Activated gamma-delta T cell treated with anti-CD3 and anti-CD28 coated beads, Interleukin-2, amount 50 U/mL, for 16 hours (primary cell): ENCODE measurements at places on chromosomes 4 and X.

DNA sequence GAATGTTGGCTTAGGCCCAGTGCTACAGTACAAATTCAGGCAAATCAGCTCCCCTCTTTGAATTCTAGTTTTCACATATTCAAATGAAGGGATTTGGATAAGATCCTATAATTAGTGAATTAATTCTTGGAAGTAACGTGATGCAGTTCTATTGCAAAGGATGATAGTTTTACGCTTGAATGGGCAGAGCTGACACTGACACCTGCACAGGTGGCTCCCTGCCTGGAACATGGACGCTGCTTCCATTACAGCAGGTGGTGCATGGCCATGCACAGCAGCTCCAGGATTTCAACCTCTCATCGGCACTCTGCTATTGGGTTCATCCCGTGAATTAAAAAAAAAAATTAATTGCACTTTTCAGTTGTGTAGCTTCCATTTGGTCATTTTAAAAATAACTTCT lies 28.4 kb upstream of the RPS6KA6 start:
- no peak for DNase-seq

- no peak for DNase-seq
Observed at GRCh38 chr4:153570228-153570973, 104.2 kb downstream of the TMEM131L start.

DNA sequence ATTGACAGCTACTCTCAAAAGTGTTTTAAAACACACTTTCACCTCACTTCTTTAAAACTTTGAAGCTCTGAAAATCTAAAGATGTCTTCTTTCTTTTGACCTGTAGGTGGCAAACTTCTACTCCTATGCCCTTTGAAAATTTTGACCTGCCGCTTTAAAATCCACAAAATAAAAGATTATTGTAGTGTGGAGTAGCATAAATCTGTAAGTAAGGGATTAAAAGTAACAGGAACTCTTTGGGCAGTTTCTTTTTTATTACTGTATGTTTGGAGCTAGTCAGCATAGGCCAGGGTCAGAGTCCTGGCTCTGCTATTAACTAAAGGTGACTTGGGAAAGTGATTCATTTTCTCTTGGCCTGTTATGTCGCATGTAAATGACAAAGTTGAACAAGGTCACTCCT lies 25.5 kb downstream of the BBS12 start:
- no peak for DNase-seq

GRCh38 chrX:110417128-110417527 lies 58.5 kb downstream of the RTL9 start:
- DNase-seq, result no peak

GRCh38 chr4:79907001-79907400 lies 166.0 kb downstream of the ANTXR2 start:
- no peak for DNase-seq

DNA sequence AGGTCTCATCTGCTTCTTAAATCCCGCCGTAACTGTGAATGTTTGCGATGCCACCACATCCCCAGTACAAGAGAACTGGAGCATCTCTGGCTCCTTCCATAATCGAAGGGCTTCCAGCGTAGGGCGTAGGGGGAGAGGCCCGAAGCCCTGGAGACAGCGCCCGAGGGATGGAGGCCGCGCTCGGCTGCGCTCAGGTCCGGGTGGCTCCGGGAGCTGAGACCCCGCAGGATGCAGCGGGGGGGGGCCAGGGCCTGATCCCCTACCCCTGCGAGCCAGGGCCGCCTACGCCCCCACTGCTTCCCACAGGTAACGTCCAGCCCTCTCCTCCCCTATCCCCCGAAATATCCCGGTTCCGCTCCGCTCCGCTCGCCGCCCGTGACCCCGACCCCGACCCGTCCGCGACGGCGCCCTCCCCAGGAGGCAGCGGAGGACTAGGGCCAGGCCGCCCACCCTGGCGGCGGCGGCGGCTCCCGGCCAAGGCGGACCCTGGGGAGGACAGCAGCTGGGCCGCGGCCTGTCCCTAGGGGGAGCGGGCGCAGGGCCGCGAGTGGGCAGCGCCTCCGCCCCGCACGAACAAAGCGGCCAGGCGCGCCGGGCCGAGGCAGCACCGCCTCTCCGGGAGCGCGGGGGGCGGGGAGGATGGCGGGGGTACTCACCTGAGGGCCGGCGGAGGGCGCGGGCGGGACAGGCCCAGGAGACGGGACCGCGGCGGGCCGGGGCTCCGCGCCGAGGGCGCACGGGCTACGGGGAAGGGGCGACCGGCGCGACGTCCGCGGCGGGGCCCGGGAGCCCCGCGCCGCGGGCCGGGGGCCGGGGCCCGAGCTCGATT lies 723 bp downstream of the WDFY3 start:
- no peak for DNase-seq

DNA sequence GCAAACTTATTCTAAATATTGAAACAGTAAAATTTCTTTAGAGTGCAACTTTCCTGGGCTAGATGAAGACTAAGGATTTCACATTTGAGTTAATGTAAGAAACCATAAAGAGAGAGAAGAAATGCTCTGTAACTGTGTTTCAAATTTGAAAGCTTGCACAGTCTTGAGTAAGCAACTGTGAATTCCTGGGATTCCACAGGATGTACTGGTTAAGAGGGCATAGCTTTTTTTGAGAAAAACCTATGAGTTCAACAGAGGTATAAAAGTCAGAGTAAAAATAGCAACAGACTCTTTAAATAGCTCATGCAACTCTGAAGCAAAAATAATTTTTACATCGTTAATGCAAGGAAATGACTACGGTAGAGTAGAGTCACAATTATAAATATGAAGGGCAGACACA lies 25.5 kb downstream of the ZNF330 start:
- no peak for DNase-seq

DNA sequence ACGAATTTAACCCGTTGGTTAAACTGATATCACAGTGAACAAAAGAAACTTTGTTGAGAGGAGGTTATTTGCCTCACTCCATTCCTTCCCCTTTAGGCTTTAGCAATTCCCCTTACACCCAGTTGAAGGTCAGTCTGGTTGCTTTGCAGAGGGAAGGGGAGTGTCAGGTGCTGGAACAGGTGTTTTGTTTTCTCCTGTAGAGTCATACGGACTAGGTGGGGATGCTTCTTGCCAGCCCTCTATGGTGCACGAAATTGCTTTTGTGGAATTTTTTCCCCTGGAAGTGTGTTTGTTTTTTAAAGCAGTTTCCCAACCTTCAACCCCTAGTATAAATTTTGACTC lies 33.1 kb downstream of the DLG3 start:
- DNase-seq, result no peak

- no peak for DNase-seq
Observed at GRCh38 chr4:141309874-141310273, 89.2 kb downstream of the ZNF330 start.

- DNase-seq, result no peak
Observed at GRCh38 chr4:139556724-139557555, 921 bp upstream of the SETD7 start.

DNA sequence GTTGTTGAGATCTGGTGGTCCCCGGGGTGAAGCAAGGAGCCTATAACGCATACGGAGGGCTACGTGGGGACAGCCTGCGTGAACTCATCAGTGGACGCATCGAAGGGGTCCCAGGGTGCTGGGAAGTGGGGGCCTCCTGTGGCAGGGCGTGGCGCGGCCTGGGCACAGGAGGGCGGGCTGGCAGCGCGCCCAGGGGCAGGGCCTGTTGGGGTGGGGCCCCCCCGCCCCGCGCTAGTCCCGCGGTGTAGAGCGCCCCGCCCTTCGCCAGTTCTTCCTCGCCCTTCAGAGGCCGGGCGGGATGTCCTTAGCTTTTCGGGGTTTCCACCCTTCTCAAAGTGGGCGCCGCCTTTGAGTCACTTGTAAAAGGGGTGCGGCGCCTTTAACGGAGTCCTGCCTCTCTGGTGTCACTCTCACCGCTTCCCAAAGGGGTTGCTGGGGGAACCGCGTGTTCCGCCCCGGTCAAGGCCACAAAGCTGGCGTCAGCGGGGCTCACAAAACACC lies 632 bp downstream of the PLP2 start:
- DNase-seq, result peak; percentile 27

- no peak for DNase-seq
Observed at GRCh38 chrX:148615491-148615890, 115.1 kb downstream of the AFF2 start.

DNA sequence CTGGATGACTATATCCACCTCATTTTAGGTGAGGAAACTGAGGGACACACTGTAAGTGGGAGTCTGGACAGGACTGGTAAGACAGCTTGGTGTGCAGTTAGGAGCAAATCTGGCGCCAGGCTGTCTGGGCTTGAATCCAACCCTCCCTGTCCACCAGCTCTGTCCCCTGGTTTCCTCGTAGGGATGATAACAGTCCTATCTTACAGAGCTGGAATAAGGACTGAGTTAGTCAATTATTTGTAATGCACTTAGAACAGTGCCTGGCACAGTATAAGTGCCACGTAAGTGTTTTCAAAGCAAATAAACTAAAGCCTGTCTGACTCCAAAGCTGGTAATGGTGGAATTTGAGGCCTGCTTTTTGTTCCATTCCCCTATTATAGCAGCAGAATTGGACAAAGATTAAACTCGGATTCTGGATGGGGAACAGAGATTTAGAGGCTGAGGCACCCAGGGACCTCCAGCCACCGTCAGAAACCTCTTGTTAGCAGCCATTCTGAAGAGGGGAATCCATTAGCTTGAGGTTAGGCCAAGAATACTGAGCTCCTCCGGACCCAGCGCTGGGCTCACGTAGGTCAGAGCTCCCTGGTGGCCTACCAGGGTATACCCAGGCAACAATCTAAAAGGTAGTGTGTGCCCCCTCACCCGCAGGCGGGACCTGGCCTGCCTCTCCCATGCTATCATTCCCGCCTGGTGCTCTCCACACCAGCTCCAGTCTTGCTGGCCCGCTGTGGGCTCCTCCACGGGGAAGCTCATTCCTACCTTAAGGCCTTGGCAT lies 102.1 kb downstream of the UCHL1 start:
- DNase-seq, result no peak

GRCh38 chr4:83568062-83568461 lies 32.2 kb downstream of the GPAT3 start:
- DNase-seq, result no peak

- DNase-seq, result no peak
Observed at GRCh38 chr4:153834901-153835300, 46.0 kb upstream of the SFRP2 start.

DNA sequence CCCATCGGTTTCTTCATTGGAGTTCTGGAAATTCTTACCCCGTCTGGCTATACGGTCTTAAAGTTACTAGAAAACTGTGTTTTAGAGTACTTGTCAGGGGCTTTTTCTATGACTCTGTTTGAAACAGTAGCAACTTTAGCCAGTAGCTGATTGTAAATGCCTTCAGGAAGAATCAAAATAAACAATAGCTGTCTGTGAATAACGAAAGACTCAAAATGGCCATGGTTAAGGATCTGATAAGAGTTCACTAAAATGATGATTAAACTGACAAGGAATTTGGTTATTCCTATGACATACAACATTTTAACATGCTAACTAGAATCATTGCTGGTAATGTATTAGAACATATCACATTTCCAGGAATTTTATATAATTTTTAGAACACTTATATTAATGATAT lies 191.0 kb downstream of the EVC2 start:
- DNase-seq, result no peak

- DNase-seq, result no peak
Observed at GRCh38 chr4:182847576-182848450, 69.4 kb downstream of the DCTD start.

- no peak for DNase-seq
Observed at GRCh38 chrX:53992589-53992988, 51.7 kb downstream of the PHF8 start.

DNA sequence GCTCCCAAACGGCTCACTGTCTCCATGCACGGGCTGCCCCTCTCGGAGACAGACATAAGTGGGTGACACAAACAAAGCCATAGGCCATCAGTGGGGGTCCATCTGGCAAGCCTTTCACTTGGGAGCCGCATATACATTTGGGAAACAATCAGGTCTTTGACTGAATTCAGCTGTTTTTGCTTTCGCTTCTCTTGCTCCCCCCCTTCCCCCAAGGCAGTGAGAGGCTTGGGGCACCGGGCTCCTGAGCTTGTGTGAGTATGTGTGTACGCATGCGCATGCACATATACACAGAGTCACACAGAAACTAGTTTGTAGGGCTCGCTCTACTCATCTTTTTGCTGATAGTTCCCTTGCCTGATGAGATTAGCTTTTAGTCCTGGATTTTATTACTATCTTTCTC lies 284.4 kb downstream of the AFF2 start:
- no peak for DNase-seq

GRCh38 chrX:21757960-21758359 lies at the start of gene SMPX:
Gene SMPX (minus strand): TSS chrX:21758116. CDS start chrX:21754290, 3,826 bp downstream.
- no peak for DNase-seq

DNA sequence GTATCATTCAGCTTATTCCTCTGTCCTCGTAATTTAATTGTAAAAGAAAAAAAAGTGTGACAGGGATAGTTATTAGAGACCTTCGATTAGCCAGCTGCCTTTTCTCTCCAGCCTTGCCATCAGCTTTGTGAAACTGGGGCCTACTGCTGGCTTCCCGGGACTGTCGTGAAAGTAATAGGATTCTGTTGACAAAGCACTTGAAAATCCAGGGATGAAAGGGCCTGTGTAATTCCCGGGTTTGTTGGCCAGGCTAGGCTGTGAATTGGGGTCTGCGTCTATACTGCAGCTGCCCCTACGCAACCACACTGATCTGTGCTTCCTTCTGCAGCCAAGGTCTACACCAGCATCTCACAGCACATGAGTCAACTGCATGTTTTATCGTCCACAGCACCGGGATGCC lies 120.4 kb upstream of the SCML1 start:
- no peak for DNase-seq

GRCh38 chrX:22060415-22061280 lies 28.5 kb downstream of the PHEX start:
- no peak for DNase-seq

DNA sequence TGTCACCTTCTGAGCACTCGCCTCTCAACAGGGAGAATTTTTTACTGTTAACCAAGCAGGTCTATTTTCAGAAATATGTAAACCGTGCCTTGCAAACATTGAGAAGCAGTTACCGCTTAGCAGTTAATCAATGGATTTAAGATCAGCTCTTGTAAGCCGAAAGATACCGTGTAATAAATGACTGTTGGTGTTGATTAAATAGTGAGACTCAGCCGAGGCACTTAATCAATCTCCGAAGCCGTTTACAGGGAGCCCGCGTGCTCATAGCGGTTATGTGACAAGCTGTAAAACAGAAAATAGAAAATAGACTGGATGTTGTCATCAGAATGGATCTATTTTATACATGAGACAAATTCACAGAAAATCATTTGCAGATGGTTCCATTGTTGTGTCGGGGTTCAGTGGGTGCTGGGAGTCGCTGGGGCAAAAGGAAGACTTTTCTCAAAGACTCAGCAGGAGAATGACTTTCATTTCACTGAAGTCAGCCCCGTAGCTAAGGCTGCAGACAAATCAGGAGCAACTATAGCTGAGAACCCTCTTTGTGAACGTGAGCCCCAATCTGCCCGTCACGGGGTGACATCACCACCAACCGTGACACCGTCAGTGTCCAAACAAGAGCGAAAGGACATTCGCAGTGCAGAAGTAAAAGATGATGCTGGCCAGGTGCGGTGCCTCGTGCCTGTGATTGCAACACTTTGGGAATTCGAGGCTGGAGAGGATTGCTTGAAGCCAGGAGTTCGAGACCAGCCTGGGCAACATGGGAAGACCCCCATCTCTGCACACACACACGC lies 275.3 kb downstream of the CRLF2 start:
- DNase-seq, result no peak

GRCh38 chr4:25532591-25532990 lies 123.1 kb upstream of the SLC34A2 start:
- no peak for DNase-seq
